ENCODE measurements at places on chromosomes 11 and 22. TPM values are rescaled to one million over a fixed set of nuclear protein-coding genes. Genes with fewer than 3 reads are reported as not detected.

TMEM132A gene
- total RNA-seq: 2.4 TPM

KCNE3 gene
- not detected for total RNA-seq

LUZP2 gene
- total RNA-seq: not detected

NXPE4 gene
- not detected for total RNA-seq

PRSS23 gene
- 83.0 TPM for total RNA-seq

TPH1 gene
- total RNA-seq: 0.49 TPM

MMP12 gene
- not detected for total RNA-seq

TXN2 gene
- total RNA-seq: 95.2 TPM

CYP2D6 gene
- 4.1 TPM for total RNA-seq

UBQLNL gene
- 0.18 TPM for total RNA-seq

CTSC gene
- 99.6 TPM for total RNA-seq

BLID gene
- total RNA-seq: not detected

OSM gene
- 78.3 TPM for total RNA-seq

TRIM6 gene
- 0.54 TPM for total RNA-seq

LINC01488 gene
- not detected for total RNA-seq

FAM227A gene
- total RNA-seq: 0.16 TPM

XNDC1N gene
- 21.5 TPM for total RNA-seq

Data from activated T-helper 1 cell treated with anti-CD3 and anti-CD28 coated beads, Interleukin-12 subunit alpha, Interleukin-12 subunit beta, Interleukin-2, Interleukin-4 antibody, amounts not matched to agents 30 ng/mL and 10 ng/mL and 1 ng/mL, durations not matched to agents 14 hours and 24 hours and 36 hours (primary cell).